Lung microvascular endothelial cell (primary cell): ENCODE measurements at places on chromosomes 5 and 9.

GRCh38 chr9:117722108-117722761, 18.0 kb downstream of the TLR4 start:
- no peak for DNase-seq

DNA sequence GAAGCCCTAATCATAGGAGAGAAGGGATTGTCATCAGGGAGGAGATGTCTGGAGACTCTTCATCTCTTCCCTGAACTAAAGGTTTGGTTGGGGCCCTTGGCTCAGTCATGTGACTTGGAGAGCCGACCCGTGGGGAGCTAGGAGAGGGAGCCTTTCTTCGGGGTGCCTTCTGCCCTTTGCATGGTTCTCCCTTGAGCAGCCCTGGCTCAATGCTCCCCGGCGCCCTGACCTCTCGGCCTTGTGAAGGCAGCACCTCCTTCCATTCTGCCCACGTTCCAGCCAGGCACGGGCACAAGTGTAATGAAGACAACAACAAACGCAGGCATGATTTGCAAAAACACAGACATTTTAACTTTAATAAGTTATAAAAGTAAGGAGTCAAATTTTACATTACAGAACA, 50.4 kb downstream of the ZNF354C start:
- DNase-seq: no peak

GRCh38 chr9:93081081-93081529, 14.9 kb upstream of the CARD19 start:
- DNase-seq: no peak

DNA sequence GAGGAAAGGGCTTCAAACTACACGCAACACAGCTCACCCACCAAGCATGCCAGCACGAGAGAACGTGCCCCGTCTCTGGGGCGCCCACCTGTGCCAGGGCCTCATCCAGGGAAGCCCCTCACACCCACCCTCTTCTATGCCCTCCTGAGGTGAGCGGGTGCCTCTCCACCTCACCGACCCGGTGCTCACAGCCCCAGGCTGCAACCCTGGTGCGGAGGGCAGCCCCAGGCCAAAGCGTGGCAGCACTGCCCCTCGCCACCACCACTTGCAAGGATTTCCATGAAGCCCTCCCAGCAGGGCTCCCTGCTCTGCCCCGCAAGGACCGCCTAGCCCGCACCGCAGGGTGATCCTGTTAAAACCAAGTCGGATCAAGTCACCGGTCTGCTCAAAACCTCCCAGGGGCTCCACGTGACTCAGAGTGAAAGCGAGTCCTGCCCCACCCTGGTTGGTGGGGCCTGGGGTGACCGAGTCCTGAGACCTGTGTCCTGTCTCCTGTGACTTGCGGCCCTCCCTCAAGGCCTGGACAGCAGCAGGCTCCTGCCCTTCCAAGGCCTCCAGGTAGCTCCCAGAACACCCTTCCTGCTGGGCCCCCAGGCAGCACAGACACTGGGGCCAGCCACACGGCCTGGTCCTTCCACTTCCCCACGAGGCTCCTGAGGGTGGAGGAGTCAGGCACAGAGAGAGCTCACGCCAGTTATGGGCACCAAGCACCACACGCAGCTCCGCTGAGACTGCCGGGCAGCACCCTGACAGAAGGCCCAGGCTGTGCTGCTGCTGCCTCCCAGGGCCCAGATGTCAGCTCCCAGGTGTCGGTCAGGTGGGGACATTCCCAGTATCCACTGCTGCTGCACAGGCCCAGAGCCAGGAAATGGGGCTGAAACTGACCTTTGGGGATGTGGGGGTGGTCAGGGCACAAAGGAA, 12.7 kb downstream of the BRD3 start:
- no peak for DNase-seq

DNA sequence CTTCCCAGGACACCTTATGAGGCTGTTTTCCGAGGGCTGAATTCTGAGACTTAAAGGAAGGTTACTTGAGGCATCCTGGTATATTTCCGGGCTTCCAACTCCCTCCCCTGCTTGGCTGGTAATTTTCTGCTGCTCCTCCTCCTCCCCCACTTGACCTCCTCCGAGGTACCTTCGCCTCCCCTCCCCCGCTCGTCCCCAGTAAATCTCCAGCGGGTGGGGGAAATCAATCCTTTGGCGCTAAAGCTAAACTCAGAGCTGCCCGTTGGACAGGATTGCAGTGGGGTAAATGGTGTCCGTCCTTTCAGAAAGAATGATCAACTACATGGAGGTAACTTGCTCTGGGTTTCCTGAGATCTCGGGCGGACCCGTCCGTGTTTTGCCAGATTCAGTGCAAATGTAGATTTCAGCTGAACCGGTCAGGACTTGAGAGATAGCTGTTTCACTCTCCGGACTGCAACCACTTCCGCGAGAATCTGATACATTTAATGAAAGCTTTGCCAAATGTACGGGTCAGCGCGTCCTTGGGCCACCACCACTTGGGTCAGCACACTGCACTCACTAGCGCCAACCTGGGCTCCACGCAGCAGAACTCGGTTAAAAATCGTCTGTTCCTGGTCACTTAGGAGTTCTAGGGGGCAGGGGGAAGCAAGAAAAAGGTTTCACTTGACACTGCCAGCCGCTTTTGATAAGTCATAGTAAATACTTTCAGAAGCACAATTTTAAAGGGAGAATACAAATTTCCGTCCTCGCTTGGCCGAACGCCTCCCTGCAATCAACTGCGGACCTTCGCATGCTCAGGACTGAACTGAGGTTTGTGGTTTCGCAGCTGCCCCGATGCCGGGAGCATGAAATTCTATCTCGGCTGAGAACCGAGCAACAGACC, 4.6 kb upstream of the ISL1 start:
- DNase-seq: no peak

GRCh38 chr5:73115399-73116051, 4.8 kb upstream of the TMEM171 start:
- no peak for DNase-seq

GRCh38 chr9:98572054-98572627, 136.6 kb downstream of the GABBR2 start:
- no peak for DNase-seq

- no peak for DNase-seq
These were observed 61.1 kb downstream of the PSD2 start for GRCh38 chr5:139856714-139857113.

DNA sequence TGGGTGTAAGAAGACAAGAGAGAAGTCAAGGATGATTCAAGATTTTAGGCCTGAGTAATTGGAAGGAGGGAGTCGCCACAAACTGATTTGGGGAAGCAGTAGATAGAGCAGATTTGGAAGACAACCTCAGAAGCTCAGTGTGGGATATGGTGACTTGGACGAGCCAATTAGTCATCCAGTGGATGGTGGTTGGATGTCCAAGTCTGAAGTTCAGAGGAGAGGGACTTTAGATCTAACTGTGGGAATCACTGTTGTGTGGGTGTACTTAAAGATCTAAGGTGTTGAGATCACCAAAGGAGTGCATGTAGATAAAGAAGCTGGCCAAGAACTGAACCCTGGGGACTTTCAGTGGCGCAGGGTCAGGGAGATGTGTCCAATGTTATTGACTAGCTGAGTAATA, 2.2 kb downstream of the IDNK start:
- DNase-seq: no peak

GRCh38 chr5:111998871-111999270, 241.9 kb upstream of the NREP start:
- DNase-seq: no peak

GRCh38 chr9:92455217-92455616, 27.1 kb downstream of the ASPN start:
- peak; percentile 19 for DNase-seq

DNA sequence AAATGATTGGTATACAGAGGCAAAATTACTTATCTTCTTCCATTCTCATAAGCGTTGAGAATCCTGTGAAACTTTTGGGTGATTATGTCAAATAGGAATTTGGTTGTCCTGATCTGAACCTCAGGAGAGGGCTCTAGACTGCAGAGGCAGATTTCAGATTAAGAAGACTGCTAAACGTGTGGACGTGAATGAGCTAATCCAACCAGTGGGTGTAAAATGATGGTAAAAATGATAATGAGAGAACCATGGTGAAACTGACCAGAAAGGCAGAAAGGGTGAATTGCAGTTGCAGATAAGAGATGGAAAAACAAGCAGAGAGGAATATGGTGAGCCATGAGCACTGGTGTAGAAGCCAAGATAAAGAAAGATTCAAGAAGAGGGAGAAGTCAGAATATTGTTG, 1200.2 kb upstream of the CDH6 start:
- DNase-seq: no peak

DNA sequence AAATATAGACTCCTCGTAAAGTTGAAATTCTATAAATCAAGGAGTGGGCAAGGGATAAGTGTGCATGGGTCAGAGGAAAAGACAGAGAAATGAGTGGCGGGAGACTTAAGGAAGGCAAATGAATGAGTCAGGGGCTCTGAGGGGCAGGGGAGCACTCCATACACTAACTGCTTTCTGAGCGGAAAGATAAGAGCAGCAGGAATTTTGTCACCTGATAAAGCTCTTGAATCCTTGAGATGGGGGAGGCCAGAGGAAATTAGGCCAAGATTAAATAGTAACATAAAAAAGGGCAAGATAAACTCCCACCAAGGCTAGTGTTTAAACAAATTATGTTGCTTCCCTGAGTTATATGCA, 191.0 kb upstream of the S1PR3 start:
- no peak for DNase-seq

GRCh38 chr5:32241034-32241783, 67.1 kb upstream of the GOLPH3 start:
- DNase-seq: no peak
